8988T (cell line): ENCODE measurements at places on chromosomes 7 and 10.

- no peak for DNase-seq
These were observed 65.4 kb downstream of the SLIT1 start for GRCh38 chr10:97120370-97120769.

DNA sequence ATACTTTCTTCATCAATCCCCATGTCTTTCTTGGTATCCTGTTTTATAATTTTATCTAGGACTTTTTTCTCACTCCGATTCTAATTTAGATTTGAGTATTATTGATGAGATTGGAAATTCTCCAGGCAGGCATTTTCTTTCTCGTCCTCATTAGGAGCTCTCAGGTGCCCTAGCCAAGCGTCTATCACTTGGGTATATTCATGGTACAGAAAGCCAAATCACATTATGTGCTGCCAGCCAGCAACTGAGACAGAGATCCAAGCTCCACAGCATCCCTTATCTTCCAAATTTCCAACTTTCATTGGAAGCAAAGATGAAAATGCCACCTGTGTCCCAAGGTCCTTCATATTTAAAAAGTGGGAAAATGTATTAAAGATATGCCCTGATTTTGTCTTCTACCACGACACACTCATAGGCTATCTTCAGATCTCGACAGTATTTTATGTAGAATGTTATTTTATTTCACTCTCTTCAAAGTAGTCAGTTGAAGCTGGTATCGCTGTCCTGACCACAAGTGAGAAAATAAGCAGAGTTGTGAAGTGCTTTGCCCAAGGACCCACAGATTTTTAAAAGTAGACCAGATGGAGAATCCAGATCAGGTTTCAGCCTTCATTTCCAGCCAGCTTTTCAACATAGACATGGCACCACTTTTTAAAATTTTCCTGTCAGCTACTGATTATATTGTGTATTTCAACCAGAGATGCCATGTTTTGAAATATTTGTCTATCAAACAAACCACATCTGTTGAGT is 773.4 kb downstream of the CNTNAP2 start:
- DNase-seq: no peak

GRCh38 chr10:116110736-116111135 is 162.3 kb downstream of the GFRA1 start:
- no peak for DNase-seq

DNA sequence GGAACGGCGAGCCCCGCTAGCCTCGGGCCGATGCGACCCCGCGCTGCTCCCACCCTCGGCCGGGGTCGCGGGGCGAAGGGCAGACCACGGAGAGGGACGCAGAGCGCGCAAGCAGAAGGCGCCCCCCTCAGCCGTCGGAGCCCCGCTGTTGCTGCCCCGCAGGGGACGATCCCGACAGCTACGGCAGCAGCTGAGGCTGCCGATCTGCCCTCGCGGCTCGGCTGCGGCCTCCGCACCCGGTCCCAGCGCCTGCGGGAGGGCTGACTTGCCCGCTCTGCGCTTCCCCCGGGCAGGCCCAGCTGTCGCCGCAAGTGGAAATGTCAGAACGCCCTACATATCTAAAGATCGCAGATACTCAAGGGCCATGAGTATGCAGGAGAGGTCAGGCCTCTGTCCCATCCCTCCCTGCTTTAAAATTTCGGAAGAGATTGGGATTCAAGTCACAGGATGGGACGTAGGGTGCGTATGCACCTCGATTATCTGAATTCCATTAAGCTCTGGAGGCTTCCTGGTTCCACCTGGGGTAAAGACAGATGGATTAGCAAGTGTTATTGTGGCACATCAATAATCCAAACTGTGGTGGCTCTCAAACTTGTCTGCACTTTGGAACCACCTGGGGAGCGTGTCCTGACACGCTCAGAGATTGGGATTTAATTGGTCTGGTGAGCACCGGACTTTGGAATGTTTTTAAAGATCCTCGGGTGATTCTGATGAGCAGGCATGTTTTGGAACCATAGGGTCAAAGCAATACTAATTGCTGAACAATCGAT is at the start of gene CRPPA:
TSS of gene CRPPA (minus strand) at position 206 of the 770 bp plus-strand sequence. CDS start 216 bp downstream, outside the sequence.
- no peak for DNase-seq

DNA sequence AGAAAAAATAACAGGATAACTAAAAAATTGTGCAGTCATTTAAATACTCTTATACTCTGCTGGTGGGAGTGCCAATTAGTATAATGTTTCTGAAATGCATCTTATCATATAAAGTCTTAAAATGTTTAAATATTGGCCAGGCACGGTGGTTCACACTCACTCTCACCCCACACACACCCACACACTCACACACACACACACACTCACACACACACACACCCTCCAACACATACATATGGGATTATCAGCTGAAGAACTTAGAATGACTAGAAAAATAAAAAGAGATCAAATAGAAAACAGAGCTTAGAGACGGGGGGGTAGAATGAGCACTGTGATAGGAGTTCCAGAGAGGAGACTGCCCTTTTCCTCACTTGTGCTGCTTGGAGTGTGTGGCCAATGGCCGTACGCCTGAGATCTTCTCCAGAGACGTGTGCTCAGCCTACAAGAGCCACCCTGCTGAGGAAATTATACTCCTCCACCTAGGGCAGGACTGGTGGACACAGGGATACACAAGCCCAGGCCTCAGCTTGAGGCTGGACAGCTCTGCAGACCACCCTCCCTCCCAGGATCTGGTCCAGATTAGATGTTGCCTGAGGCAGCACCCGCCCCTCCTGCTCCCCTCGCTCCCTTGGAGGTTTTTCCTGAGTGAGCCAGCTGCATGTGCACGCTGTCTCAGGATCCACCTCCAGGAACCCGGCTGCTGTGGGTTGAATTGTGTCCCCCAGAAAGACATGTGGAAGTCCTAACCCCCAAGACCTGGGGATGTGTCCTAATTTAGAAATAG is 26.5 kb upstream of the PRKAG2 start:
- no peak for DNase-seq

- no peak for DNase-seq
These were observed 476.2 kb upstream of the COBL start for GRCh38 chr7:51792796-51793195.

DNA sequence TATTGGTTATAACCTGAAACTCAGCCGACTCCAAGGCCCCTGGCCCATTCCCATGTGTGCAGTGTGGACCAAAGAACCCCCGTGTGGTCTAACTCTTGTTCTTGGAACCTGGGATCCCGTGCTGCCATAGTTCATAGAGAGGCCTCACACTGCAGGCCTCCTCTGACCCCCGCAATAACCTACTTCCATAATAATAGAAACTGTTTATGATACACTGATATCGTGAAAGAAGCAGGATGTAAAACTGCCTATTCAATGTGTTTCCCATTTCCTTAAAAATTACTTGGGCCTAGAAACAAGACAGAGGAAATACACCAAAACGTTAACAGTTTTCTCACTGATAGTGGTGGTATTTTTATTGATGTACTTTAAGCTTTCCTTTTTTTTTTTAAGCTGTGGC is 109.2 kb upstream of the KDM7A start:
- no peak for DNase-seq

GRCh38 chr10:77669892-77670291 is 32.3 kb upstream of the KCNMA1 start:
- no peak for DNase-seq

GRCh38 chr7:80790877-80791276 is 128.0 kb downstream of the SEMA3C start:
- DNase-seq: no peak

GRCh38 chr7:99794585-99795502 is 10.9 kb upstream of the CYP3A4 start:
- no peak for DNase-seq

- DNase-seq: no peak
These were observed 212.3 kb upstream of the PCDH15 start for GRCh38 chr10:55013318-55013717.

DNA sequence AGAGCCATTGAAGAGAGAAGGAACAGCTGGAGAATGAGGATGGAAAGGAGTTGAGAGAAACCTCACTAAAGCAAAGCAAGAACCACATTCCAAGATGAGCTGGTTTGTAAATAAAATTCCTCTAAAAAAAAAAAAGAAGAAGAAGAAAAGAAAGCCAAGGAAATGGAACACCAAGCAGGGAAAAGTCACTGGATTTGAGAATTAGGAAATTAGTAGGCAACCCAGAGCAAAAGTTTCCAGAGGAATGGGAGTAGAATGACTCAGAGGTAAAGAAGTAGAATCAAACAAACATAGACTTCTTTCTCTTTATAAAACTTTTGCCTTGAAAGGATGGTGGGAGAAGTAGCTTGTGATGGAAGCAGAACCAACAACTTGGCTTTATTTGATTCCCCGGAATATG is 3.9 kb downstream of the CH25H start:
- no peak for DNase-seq

DNA sequence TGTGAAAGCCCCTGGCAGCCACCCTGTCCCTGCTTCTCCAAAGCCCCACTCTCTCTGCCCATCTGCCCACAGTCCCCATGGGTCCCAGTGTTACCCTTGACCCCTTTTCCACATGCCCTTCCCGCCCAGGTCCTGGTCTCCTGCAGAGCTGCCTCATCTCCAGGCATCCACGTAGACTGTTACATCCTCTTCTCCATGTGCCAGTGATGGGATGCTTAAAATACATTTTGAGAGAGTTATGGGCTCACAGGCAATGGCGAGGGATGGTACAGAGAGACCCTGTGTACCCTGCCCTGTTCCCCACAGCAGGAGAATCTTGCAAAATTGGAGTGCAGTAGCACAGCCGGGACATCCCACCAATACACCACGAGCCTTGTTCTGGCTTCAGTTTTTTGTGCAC is 56.8 kb downstream of the GLRX3 start:
- no peak for DNase-seq

DNA sequence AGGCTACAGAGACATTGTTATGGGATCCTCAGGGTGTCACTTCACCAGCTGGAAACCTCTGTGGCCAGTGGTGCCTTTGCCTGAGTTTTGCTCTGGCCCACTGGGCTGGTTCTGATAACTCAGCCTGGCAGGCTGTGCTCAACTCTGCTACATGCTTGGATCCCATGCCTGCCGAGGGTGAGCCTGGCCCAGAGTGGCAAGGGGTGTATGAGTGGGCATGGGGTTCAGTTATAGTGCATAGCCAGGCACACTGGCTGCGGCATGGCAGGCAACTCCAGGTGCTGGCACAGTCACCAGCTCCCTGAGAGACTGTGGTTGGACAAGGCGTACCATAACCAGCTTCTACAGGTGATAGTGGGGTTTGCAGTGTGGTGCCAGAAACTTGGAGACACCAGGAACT is 107.0 kb upstream of the PCDH15 start:
- DNase-seq: no peak

DNA sequence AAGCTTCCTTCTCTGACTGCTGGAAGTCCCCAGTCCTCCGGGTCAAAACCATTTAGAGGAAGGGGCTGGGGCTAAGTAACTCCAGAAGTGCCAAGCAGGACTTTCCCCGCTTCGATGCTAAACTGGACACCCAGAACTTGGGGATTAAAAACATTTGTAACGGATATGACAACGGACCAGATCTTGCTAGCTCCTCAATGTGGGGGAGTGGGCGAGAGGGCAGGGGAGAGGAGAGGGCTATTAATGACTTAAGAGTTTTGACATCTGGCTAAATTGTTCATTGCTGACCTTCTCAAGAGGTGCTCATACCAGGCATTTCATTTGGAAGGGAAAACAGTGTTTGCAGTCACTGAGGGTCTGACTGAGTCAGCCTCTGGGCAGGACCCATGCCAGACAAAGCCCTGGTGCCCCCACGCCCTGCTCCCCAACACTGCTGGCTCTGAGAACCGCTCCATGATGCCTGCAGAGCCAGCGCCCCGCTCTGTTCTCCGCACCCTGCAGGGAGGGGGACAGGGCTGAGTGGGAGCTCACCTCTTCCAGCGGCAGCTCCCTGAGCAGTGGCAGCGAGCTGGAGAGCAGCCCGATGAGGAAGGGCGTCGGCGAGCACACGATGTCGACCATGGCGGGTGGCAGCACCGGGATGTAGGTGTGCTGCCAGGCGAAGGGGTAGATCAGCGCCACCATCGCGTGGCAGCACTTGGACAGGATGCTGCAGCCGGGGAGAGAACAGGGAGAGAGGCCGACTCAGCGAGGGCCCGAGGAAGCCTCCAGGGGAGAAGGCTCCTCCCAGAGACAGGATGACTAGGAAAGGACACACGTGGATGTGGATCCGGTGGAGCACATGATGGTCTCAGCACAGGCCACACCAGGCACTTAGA is 47.7 kb upstream of the MKRN1 start:
- DNase-seq: no peak

DNA sequence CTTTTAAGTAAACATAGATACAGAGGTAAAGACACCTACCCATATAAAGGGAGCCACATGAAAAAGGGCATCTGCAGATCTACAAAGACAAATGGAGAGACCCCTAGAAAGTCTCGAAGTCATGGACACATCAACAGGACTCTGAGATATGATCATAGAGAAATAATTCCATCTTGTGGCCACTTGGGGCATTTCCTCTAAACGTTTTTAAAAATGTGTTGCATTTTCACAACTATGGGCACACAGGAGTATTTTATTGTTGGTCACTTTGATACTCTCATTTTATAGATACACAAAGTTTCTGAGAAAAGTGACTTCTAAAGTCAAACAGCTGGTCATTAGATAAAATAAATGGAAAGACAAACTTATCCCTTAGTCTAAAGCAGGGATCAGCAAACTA is 87.1 kb downstream of the CRTAC1 start:
- DNase-seq: no peak

GRCh38 chr10:86301971-86302370 is 64.6 kb downstream of the GRID1 start:
- no peak for DNase-seq

DNA sequence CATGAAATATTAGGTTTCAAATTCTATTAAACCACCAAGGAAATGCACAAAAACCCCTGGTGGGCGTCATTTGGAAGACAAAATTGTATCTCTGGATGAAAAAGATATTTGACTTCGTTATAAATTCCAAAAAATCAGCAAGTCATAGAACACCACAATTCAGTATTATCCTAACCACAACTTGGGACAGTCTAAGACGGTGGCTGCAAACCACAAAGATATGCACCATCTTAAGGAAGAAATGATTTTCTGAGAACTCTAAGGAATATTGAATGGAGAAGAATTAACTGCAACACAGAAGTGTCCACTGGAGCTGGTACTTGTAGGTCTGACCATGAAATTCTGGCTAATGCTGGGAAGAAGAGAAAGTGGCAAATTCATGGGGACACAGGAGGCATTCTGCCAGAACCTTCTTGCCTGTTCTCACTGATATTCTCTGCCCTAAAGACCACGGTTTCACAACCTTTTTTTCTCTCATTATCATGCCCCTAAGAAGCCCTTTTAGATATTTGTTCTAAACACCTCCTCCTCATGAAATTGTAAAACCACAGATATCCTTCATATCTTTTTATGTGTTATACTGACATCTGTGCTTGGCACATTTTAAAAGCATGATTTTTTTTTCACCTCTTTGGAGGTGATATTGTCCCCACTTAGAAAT is 92.9 kb downstream of the SFMBT2 start:
- DNase-seq: no peak

- DNase-seq: no peak
These were observed 38.9 kb upstream of the DGKI start for GRCh38 chr7:137885678-137886077.

- DNase-seq: no peak
These were observed 339.4 kb downstream of the FRMD4A start for GRCh38 chr10:13991353-13991752.

- no peak for DNase-seq
These were observed 449.5 kb downstream of the PHTF2 start for GRCh38 chr7:78247910-78248689.
